ENCODE measurements at places on chromosomes 12 and 14. TPM values are rescaled to one million over a fixed set of nuclear protein-coding genes. Genes with fewer than 3 reads are reported as not detected.

DNA sequence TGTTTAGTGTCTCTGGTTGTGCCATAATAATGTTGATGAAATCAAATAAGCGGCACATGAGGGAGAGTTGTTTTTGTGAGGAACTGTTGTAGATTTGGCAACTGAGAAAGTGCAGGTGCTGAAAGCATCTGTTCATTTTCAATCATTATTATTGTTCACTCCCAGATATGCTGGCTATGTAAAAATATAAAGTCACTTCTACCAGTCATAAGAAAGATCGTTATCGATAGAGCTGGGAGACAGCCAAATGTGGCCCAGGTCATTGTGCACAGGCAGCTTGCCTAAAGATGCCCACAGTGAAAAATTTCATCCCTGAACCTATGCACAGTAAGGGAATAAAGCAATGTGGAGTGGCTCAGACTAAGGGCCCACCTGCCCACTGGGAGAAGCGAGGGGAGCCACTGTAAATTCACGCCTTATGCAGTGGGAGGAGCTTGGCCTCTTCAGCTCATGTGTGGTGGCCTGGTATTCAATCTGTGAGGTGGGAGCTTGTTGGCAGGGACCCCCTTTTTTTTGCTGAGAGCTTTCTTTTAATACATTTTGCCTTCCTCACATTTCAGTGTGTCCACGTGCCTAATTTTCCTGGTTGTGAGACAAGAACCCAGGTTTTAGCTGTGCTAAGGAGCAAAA is 1490.8 kb upstream of the TMEM132C start:
- no peak for DNase-seq

DNA sequence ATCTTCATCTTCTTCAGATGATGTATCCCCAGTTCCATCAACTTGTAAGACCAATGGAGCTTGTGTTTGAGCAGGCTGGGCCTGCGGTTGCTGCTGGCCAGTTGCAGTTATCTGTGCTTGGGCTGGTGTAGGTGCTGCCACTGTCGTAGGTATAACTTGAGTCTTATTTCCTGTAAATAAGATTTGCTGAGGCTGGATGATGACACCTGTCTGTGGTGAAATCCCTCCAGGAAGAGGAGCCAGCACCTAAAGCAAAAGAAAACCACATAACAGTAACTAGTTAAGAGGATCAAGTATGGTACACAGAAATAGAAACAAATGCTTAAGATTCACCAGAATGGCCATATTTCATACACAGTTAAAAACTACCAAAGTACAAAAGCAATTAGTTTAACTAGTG is 28.2 kb downstream of the GTF2A1 start:
- DNase-seq = no peak

GRCh38 chr14:55306938-55307589 is 35.8 kb downstream of the FBXO34 start:
- DNase-seq = no peak

The FOXM1 gene
- total RNA-seq = 1.3 TPM

The CMA1 gene
- total RNA-seq = 2.2 TPM

GRCh38 chr12:2147335-2147734 is 94.5 kb downstream of the CACNA1C start:
- no peak for DNase-seq

DNA sequence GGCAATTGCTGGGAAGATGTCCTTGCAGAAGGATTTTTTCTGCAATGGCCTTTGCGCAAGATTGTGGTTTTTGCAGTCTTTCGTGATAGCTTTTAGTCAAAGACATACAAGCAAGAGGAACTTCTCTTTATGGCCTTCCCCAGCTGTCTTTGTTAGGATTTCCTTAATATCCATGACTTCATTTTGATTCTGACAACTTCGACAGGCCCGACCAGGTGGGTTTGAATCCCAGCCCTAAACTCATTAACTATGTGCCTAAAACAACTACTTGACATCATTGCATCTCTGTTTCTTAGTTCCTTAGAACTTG is 13.3 kb upstream of the VRK1 start:
- no peak for DNase-seq

GRCh38 chr12:23376238-23376637 is 573.2 kb downstream of the SOX5 start:
- no peak for DNase-seq

The REM2 gene
- total RNA-seq = 0.18 TPM

DNA sequence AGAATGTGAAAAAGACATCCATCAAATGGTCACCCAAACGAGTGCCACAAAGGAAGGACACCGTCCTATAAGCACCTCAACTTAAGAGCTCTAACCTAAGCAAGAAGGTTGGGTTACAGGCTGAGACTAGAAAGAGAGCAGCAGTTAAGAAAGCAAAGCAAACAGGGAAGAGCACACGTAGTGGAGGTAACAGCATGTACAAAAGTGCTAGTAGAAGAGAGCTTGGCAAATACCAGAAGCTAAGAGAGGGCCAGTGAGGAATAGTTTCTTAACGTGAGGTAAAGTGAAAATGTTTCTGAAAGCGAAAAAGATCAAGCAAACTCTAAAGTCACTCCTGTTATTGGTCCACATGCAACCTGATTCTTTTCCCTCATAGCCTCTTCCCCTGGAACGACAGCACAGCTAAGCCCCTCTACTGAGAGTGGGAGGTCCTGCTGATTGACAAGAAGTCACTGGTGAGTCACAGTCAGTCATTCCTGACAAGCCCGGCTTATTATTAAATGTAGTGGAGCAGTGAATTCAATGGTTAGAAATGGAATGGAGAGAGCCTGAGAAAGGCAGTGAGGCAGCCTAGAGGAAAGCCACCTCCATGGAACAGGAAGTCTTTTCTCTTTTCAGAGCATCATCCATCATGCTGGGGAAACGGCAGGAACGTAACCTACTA is 204.4 kb downstream of the SLC25A21 start:
- DNase-seq = no peak
